ENCODE measurements at places on chromosomes 11 and 22.

GRCh38 chr11:132332521-132332920 lies 962.1 kb downstream of the NTM start:
- DNase-seq: no peak

DNA sequence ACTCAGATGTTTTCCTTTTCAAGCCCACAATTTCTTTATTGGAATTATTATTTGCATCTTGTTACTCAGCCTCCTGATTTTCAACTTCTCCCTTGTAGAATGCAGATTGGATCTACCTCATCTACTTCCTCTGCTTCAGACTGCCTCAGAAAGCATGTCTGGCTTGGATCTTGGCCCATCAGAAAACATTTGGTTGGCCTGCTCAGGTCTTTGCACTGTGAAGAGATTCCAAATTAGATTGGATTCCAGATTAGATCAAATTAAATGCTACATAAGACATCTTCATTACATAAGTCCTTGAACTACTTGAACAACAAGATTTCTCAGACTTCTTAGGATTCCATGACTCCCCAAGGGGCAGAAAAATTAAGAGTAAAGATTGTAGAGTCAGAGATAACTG lies 358.0 kb downstream of the DLG2 start:
- DNase-seq: no peak

GRCh38 chr22:39129081-39129480 lies 23.4 kb downstream of the CBX7 start:
- DNase-seq: no peak

DNA sequence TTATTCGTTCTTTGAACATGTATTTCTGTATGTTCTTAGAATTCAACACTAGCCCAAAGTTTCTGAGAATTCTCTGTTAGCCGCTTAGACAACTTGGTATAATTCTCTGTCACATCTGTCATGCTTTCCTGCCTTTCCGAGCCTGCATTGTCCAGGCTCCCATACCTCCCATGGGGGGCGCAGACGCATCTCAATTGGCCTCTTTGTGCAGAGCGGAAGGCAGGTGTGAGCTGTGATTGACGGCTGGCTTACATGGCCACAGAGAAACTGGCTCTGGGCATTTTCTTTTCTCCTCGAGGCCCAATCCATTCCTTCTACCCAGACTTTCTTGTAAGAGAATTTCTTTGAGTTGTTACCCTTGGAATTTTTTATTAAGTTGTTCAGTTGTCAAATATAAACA lies 132.7 kb upstream of the SESN3 start:
- no peak for DNase-seq

- DNase-seq: no peak
These were observed 1383.2 kb downstream of the BRD1 start for GRCh38 chr22:48444320-48445112.

DNA sequence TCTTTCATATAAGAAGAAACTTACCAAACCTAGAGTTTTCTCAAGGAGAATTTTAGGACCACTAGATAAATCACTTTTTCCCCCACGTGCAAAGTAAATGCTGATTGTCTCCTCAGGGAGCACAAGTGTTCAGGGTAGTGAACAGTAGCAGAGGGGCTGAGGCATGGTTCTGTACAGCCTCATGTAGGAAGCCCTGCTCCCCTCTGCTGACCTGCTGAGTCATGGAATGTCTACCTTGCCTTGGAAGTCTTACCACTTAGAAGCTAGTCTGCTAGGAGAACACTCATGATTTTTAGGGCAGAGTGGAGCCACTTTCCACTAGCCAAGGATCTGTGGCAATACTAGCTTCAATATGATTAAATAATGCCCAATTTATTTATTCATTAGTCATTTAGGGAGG lies 2120.6 kb upstream of the RAG2 start:
- no peak for DNase-seq

DNA sequence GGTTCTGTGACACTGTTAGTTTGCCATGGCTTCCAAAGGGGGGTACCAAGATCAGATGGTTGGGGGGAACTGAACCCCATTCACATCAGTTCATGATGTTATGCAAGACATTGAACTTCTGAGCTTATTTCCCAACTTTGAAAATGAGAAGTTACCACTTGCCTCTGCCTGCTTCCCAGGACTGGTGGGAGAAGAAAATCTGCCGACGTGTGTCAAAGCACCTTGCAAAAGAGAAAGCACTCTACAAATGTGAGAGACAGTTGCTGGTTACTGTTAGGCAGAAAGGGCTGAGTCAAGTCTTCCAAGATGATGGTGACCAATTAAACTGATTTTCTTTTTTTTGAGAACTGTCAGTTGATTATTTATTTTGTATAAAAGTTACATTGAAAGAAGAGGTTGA lies 45.6 kb downstream of the SMCO4 start:
- DNase-seq: no peak

DNA sequence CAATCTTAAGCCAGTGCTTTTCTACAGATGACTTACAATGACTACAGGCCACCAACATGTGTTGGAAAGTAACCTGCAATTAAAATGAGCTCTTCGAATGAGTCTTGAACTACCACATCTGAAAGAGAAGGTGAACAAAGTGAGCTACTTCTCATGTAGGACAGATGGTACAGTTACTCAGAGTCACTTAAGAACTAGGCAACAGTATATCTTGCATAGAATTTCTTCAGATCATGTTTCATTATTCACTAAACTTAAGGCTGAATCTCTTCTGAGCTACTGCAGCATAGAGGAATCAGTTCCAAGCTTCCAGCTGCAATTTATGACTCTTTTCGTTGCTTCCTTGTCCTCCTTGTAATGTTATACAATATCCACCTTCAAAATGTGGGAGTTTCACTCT lies 270.9 kb downstream of the TTC28 start:
- DNase-seq: no peak
